ENCODE measurements at places on chromosomes 3 and 15.

GRCh38 chr15:56838085-56838484 is 80.4 kb upstream of the TCF12 start:
- no peak for DNase-seq

GRCh38 chr3:157594413-157594812 is 91.2 kb upstream of the VEPH1 start:
- no peak for DNase-seq

GRCh38 chr3:126613479-126614188 is 41.3 kb downstream of the TXNRD3 start:
- no peak for DNase-seq

DNA sequence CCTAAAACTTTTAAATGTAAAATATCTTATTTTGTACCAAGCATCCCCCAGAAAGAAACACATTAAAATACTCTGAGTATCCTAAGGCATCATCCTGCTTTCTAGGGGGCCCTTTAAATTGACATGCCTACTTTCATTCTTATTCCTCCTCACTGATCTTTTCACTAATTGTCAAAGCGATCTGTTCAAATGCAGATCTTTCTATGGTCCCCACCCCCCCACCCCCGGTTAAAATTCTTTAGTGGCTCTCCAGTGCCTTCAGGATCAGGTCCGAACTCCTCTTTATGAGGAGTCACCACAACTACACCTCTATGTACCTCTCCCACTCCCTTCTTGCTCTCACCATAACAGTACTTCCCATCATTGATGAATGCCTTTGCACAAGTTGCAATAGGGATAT is 19.2 kb upstream of the TFDP2 start:
- no peak for DNase-seq

DNA sequence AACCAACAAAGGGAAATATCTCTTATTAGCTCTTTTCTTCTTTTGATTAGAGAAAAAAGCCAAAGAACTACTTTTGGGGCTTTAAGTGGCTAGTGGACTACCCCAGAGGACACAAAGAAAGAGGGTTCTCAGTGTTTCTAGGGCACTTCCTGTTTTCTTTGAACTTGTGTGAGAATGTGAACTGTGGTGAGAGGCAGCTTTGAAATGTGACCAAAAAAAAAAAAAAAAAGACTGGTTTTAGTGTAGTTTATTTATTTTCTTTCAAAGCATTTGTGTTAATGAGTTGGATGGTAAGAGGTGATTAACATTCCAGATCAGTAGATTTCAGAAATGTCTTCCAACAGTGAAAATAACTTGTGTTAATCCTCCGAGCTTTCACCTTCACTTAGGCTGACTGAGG is 32.4 kb downstream of the SELENOT start:
- DNase-seq, result no peak

GRCh38 chr3:52633786-52634185 is 51.9 kb downstream of the PBRM1 start:
- no peak for DNase-seq

- no peak for DNase-seq
Measured at GRCh38 chr15:60704129-60704528, 225.2 kb upstream of the ICE2 start.

DNA sequence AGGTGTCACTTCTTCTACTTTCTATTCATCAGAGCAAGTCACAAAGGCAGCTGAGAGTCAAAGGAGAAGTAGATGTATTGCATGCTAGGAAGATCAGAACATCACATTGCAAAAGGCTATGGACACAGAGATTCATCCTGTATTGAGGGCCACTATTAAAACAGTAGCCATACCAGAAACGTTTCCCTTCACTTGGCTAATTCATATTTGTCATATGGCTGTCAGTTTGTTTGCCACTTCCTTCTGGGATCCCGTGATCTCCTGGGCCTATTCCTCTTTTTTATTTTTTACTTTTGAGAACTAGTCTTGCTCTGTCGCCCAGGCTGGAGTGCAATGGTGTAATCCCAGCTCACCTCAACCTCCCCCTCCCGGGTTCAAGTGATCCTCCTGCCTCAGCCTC is 184.0 kb upstream of the SATB1 start:
- no peak for DNase-seq

GRCh38 chr3:150703299-150703755 is 393 bp downstream of the ERICH6 start:
- peak; percentile 42 for DNase-seq

GRCh38 chr3:31356941-31357340 is 175.8 kb upstream of the STT3B start:
- no peak for DNase-seq

- no peak for DNase-seq
Measured at GRCh38 chr15:52340093-52340492, 44.5 kb upstream of the MYO5C start.

GRCh38 chr3:110016235-110016815 is 679.0 kb upstream of the DPPA4 start:
- DNase-seq, result no peak

DNA sequence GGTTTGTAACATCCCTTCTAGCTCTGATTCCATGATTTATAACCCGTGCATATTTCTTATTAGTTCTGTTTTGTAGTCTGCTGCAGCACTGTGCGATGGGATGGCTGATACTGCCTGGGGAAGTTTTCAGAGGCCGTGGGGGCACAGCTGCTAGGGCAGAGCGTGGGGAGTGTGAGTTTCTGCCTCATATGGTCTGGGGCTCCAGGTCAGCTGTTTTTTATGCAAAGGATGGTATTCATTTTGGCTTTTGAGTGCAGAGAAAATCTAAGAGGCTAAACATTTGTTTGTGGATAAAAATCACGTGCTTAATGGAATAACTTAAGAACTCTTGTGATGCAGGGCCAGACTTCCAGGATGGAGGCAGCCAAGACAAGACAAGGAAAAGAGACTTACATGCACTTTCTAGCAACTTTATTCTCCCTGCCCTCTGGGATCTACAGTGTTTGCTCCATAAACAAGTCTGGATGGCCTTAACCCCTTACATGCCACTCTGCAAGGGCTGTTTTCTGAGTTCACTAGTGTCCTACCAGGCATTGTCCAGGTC is 45.5 kb upstream of the CFAP161 start:
- no peak for DNase-seq

- DNase-seq, result peak; percentile 11
Measured at GRCh38 chr15:84810073-84810840, 6.9 kb upstream of the ALPK3 start.

- no peak for DNase-seq
Measured at GRCh38 chr15:80456517-80457492, 52.6 kb downstream of the ARNT2 start.

DNA sequence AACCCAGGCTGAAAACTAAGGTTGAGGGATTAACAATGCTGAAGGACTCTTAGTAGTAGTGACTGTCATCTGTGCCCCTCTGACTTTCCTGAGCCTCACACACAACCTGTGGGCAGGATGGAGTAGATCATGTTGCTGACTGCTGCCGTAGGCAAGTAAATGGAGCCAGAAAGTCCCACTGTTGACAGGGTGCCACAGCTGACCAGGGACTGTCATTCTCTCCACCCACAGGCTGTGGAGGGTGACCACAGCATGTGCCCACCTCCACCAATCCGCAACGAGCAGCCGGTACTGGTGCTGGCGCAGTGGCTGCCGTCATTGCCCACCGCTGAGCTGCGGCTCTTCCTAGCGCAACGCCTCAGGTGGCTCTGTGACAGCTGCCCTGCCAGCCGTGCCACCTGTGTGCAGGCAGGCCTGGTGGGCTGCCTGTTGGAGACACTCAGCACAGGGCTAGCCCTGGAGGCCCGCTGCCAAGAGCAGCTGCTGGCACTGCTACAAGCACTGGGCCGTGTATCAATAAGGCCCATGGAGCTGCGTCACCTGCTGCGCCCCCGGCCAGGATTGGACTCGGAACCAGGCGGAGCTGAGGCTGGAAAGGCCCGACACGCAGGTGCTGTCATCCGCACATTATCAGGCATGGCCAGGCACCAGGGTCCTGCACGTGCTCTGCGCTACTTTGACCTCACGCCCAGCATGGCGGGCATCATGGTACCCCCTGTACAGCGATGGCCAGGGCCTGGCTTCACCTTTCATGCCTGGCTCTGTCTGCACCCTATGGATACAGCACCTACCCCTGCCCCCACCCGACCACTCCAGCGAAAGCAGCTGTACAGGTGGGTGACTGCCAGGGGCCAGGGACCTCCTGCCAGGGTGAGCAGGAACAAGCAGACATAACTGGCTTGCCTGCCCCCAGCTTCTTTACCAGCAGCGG is 15.6 kb downstream of the NBEAL2 start:
- DNase-seq, result no peak

- peak; percentile 93 for DNase-seq
Measured at GRCh38 chr15:43329960-43330779, at the start of gene LCMT2. TSS of gene LCMT2 (minus strand) at chr15:43330573. CDS start at chr15:43330489, 84 bp downstream.

- no peak for DNase-seq
Measured at GRCh38 chr3:65723985-65724384, 314.7 kb downstream of the MAGI1 start.

DNA sequence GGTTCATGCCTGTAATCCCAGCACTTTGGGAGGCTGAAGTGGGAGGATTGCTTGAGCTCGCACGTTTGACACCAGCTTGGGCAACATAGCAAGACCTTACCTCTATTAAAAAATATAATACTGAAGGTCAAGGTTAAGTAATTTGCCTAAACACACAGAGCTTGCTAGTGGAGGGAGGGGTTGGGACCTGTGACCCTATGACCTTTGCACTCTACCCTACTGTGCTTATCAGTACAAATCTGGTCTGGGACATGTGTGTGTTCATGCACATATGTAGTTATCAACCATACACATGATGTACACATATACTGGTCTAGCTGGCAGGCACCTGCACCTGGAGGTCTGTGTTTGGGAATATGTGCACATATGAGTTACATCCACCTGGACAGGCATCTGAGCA is 117.9 kb upstream of the HACD2 start:
- no peak for DNase-seq

GRCh38 chr3:58388550-58389091 is 45.0 kb downstream of the PDHB start:
- DNase-seq, result no peak

GRCh38 chr15:73010154-73011152 is 41.8 kb upstream of the NEO1 start:
- no peak for DNase-seq

DNA sequence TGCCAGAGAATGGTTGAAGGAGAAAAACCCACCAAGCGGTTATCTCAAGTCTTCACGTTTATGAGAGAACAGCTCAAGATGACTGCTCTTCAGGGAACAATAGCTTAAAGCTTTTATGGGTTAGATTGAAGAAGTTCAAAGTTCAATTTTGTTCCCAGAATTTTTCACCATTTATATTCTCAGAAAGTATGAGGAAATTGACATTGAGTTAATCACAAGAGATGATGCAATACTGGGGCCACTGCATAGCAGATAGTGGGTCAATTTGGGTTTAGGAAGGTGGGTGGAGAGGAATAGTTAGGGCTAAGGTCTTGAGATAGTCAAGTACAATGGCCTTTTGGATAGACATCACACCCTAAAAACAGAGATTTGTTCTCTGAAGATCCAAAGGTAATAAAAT is 539.3 kb downstream of the SQOR start:
- DNase-seq, result no peak

- DNase-seq, result no peak
Measured at GRCh38 chr15:78313383-78313782, 14.0 kb upstream of the SKIC8 start.

DNA sequence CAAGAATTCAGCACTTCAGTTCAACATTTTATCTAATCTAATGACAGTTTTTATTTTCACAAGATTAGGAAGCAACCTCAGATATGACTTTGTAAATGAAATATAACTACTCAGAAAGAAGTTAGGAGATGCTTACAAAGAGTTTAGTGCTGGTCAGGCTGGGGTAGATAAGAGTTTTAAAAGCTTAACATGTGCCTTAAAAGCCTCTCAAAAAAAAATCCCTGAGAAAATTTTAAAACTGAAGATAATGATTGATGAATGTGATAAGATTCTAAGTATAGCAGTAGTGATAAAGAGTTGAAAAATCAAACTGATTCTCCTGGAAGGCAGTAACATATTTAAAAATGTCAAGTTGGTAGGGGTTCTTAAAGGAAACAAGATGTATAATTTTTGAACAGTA is 478.2 kb downstream of the NLGN1 start:
- DNase-seq, result no peak

DNA sequence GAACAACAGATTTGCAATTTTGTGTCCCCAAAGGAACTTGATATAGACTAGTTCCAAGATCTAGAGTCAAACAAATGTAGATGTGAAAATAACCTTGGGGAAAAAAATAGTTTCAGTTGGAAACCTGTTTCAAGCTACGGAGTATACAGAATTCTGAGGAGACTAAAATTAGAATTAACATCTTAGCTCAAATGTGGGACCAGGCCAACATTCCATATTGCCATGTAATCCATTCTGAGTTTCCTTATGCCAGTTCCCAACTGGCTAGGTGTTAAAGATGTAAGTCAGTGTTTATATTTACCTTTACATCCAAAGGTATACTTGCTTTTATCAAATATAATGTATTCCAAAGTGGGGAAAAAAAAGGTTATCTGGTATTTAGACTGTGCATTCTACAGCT is 76.3 kb downstream of the UBE3A start:
- no peak for DNase-seq

GRCh38 chr3:50573566-50574443 is 4.5 kb downstream of the HEMK1 start:
- no peak for DNase-seq

GRCh38 chr3:53498806-53499641 is 4.6 kb downstream of the CACNA1D start:
- no peak for DNase-seq

GRCh38 chr15:30030345-30030744 is 52.4 kb upstream of the GOLGA8J start:
- DNase-seq, result no peak

DNA sequence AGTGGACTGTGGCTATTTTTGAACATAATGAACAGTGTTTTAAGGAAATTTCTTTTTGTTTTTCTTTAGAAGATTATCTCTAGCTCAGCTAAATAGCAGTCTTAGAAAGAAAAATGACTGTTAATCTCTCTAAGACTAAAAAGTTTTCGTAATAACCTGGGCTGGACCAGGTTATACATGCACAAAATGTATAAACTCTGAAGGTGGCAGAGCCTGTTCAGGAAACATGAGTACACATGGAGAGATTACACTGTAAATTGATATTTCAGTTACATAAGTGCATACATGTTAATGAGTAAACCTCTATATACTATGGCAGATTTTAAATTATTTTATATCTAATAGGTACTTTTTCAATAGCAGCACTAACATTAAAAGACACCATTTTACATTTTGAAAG is 258.2 kb upstream of the CFAP20DC start:
- DNase-seq, result no peak

DNA sequence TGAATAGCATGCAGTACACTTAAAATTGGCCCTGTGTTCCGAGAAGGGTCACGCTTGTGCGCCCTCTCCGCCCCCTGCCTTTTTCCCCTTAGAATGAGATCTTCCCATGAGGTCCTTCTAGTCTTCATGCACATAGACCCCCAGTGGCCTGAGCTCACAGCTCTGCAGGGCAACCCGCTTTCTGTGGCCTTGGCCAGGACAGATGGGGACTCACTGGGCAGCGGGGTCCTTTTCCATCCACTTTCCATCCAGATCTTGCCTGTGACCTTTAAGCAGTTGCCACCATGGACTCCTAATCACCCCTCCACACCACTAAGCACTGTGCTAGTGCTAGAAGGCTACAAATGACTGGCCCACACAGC is 244.4 kb downstream of the UACA start:
- DNase-seq, result no peak

GRCh38 chr3:128878556-128879124 is 780 bp upstream of the ACAD9 start:
- DNase-seq, result peak; percentile 26
